ENCODE measurements at places on chromosomes 11 and 22.
A peak's percentile ranks its signal among the peaks of the same experiment; 100 is the strongest.

- DNase-seq = no peak
Measured at GRCh38 chr11:119337581-119338317, 2.9 kb downstream of the C1QTNF5 start.

DNA sequence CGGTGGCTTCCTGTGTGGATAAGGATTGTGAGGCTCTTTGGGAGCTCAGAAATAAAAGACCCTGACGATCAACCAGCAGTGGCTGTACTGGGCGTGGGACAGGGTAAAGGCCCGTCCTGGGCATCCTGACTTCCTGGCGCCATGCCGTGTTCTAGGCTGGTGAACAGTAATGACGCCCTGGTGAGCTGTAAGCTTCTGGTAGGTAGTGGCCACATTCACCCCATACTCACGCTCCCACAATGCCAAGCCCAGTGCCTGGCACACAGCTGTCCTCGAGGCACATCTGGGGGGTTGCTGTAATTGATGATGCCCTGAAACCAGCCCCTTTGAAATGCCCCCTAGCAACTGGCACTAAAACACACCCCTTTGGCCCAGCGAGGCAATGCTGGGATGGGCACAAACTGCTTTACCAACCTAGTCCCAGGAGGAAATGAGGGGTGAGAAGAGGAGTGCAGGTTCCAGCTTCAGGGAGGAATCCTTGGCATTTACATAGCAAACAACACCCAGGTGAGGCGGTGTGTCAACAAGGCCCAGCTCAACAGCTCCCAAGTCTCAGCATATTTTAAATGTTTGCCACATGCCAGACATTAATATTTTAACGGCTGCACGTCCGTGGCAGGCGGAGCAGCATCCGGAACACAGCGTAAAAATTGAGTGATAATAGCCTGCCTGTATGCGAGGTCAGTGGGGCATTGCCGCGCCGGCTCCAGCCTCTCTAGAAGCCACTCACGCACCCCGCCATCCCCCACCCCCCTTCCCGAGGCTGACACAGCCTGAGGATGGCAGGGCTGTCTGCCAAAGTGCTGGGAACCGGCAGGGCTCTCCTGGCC is 79.3 kb downstream of the DSCAML1 start:
- no peak for DNase-seq

DNA sequence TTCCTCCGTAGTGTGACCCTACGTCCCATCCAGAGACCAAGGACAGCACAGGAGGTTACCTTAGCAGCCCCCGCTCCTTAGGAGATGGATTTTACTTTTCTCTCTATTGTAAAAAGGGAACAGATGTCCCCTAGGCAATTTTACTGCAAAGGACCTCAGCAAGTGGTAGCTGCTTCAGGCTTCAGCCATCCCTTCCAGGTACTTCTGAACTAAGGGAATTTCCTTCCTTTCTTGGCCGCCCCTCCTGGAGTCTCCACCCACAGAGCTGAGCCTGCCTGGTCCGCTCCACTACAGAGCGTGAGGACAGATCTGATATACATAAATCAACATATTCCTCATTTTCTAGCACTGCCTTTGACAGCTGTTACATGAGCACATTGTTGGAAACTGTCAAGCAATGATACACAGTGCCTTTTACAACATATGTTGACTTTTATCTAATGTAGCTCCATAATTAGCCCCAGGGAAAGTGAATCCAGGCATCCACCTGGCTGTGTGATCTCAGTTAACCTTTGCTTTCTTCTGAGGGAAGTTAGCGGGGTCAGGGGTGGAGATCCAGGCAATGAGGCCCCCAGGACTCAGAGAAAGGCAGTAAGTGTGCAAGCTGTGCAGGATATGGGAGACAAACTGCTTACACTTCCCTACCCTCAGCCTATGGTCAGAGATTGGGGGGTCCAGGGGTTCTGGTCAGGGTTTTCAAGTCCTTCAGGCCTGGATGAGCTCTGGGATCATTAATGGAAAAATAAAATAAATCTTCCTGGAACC is 51.9 kb downstream of the SPATA19 start:
- no peak for DNase-seq

DNA sequence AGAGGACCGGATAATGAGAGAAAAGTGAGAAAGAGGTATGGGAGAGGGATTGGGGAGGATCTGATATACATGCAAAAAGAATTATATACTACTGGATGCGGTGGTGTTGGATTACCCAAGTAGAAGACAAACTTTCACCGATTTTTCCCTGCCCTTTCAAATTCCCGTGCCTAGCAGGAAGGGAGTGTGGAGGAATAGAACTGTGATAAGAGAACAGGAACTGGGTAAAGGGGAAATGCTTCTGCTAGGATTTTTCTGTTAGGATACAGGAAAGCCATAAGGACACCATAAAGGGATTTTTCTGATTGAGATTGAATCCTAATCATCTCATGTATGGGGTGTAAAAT is 480 bp upstream of the MTMR2 start:
- DNase-seq = no peak

- no peak for DNase-seq
Measured at GRCh38 chr22:19498154-19498865, 18.6 kb downstream of the CDC45 start.

DNA sequence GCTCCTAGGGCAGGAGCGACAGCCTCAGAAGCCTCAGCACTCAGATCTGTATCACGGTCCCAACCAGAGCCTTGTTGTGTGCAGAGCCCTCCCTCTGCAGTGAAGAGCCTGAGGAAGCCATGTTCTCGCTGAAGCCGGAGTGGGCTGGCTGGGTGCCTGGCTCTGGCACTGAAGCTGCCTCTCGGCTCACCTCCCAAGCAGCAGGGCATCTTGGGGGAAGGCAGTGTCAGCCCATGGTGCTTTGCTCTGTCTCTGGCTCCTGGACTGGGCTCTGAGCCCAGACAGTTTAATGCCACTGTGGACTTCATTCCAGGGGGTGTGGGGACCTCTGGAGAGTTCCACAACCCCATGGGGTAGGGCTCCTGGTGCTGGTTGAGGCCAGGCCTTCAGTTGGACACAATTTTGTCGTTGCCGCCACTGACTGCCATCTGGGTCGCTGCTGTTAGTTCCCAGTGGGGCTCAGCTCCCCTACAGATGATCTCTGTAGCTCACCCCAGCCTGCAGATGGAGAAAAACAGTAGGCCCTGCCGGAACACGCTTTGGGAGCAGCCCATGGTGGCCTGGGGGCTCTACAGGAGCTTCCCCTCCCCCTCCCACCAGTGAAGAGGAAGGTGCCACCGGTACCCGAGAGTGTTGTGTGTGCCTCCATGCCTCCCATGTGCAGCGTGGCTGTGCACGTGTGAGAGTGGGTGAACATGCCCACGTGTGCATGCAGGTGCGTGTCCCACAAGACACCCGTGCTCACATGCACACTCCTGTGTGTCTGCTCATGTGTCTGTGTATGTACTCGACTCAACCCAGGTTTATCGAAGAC is 86.5 kb upstream of the B3GAT1 start:
- no peak for DNase-seq

GRCh38 chr11:26950260-26950719 is 43.6 kb upstream of the FIBIN start:
- no peak for DNase-seq

GRCh38 chr22:27624705-27625104 is 176.9 kb downstream of the MN1 start:
- DNase-seq = no peak

GRCh38 chr11:99592266-99592665 is 571.5 kb downstream of the CNTN5 start:
- DNase-seq = no peak

GRCh38 chr11:131370090-131370751 is at the start of gene NTM:
Gene NTM, plus strand, starts transcription at chr11:131370615.
- no peak for DNase-seq

- no peak for DNase-seq
Measured at GRCh38 chr11:106420686-106421085, 343.2 kb downstream of the AASDHPPT start.

GRCh38 chr22:17120281-17120680 is 879 bp downstream of the TMEM121B start:
- DNase-seq = peak; percentile 18

GRCh38 chr11:44618561-44619425 is 53.3 kb downstream of the CD82 start:
- DNase-seq = no peak

DNA sequence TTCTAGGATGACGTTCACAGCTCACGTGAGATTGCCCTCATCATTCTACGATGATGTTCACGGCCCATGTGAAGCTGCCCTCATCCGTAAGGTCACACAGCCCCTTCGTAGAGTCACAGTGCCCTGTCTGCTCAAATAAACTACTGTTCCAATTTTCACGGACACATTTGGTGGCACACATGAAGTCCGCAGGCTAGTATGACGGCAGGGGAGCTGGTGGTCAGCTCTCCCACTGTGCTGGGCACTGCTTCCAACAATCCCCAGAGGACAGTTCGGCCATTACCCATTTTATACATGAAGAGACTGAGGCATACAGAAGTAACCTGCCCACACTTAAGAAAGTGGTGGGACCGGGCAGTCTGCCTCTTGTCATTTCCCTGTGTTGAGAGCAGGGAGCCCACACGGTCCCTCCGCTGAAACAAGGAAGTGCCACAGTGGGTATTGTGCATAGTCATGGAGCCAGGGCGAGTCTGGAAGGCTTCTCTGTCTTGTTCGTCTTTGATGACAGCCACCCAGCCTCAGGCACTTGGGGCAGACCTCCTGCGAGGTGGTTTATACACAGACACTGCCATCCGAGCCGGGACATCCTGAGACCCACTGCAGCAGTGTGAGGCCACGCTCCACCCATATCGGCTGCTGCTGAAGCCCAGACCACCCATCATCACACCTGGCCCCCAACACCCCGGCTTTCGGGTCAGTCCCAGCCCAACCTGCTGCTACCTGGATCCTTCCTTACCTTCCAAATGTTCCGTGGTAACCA is 114.3 kb downstream of the PHF21B start:
- no peak for DNase-seq

DNA sequence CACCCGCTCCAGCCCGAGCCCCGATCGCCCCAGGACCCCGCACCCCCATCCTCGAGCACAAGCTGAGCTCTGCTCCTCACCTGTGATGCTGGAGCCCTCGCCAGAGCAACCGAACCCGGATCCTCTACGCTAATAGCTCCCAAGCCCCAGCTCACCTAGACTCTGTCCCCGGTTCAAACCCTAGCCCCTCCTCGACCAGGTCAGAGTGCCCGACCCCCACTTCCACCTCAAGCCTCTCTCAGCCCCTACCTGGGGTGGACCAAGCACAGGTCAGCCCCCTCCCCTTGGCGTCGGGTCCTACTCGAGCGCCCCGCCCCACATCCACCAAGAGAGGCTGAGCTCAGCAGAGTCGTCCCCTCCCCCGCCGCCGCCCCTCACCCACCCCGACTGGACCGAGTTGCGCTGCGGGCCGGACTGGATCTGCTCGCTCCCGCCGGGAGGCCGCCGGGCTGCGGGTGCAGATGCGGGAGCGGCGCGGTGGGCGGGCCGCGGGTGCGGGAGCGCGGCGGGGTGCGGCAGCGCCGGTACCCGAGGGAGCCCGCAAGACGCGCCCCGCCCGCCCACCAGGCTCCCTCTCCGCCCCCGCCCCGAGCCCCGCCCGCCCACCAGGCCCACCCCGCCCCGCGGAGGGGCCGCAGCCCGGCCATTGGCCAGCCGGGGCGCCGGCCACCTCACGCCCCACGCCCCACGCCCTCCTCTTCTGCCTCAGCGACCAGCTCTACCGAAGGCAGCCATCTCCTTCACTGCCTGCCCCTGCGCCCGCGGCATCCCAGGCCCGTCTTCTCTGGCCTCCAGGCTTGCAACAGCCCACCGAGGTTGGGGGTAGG is 577 bp upstream of the DKK3 start:
- no peak for DNase-seq

- no peak for DNase-seq
Measured at GRCh38 chr22:25548866-25549464, 15.5 kb upstream of the GRK3 start.

DNA sequence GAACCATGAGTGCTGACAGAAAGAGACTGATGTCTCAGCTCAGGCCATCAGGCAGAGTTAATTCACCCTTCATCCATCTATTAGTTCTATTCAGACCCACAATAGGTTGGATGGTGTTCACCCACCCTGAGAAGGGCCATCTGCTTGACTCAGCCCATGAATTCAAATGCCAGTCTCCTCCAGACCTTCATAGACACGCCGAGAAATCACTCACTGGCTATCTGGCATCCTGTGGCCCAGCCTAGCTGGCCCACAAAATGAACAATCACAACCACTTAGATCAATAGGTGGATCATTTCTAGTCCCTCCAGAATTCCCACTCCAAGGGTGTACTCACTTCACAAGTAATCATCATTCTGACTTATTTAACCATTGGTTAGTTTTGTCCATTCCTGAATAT is 58.2 kb downstream of the MYEOV start:
- DNase-seq = peak; percentile 57

GRCh38 chr11:102564110-102564509 is 33.6 kb upstream of the MMP7 start:
- DNase-seq = peak; percentile 55

GRCh38 chr11:13434247-13435205 is 28.5 kb downstream of the BTBD10 start:
- DNase-seq = no peak

GRCh38 chr22:27255580-27255979 is 546.0 kb downstream of the MN1 start:
- no peak for DNase-seq

GRCh38 chr11:75642402-75643113 is 26.3 kb downstream of the MAP6 start:
- DNase-seq = no peak

- DNase-seq = no peak
Measured at GRCh38 chr11:122046846-122047245, 69.2 kb downstream of the BLID start.

DNA sequence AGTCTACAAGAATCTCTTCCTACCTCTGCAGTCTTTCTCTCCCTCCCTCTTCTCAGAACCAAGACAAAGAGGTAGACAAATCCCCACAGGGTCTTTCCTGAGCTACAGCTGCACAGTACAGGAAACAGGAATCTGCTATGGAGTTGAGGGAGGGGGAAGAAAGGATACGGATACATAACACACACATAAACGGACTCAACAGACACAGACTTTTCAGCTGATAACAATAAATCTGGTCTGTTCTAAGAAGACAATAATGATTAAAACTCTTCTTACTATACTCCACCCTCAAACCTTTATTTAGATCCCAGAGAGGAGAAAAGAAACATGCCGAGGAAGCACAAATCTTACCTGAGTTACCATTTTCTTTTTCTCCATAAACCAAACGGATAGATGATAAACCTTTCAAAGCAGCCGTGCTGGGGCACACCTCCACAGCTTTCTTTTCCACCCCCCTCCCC is 122.2 kb downstream of the APOL5 start:
- no peak for DNase-seq

DNA sequence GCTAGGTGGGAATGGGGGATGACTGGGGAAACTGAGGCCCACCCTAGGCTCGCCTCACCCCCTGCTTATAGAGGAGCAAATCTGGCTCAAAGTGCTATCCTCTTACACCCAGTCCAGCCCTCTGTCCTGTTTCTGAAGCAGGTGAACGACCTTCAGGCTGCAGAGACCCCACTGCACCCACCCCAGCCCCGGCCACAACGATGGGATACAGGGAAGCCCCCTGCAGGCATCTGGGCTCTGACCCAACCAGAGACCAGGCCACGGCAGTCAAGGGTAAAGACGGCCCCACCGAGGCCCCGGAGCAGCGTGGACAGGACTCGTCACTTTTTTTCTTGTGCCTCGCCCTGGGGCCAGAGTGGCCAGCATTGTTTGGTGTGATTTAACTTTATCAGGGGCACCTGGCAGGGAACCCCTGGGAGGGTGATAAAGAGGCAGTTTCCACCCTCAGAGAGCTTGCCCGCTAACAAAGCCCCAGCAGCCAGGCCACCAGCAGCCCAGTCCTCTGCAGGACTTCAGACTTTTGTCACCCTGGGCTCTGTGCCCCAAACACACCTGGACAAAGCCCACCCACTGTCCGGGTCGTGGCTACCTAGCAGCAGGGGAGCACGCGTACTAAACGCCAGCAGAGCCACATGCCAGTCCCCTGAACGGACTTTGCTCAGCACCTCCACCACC is 612.6 kb downstream of the TBC1D22A start:
- DNase-seq = no peak

- DNase-seq = no peak
Measured at GRCh38 chr11:26607725-26608506, 35.9 kb upstream of the MUC15 start.

Data from kidney capillary endothelial cell (primary cell).